T-helper 1 cell (primary cell): ENCODE measurements at places on chromosomes 3 and 15.

GRCh38 chr15:37595426-37595970 is 338.9 kb upstream of the TMCO5A start:
- DNase-seq: no peak

DNA sequence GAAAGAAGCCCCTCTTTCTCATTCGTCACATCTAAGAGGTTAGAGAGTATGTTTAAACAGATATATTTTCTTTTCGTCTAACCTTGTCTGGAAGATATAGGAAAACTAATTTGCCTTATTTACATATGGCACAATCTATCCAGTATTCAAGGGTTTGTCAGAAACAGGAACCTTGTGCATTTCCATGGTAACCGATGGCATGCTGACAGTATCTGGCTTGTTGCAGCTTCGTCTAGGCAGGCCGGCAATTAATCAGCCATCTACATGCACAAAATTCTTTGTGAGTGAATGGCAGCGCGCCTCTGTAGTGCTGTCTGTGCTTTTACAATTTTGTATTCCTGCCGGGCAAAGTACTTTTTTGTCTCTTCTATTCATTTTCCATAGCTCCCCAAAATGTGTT is 294.0 kb upstream of the SOX2 start:
- DNase-seq: no peak

DNA sequence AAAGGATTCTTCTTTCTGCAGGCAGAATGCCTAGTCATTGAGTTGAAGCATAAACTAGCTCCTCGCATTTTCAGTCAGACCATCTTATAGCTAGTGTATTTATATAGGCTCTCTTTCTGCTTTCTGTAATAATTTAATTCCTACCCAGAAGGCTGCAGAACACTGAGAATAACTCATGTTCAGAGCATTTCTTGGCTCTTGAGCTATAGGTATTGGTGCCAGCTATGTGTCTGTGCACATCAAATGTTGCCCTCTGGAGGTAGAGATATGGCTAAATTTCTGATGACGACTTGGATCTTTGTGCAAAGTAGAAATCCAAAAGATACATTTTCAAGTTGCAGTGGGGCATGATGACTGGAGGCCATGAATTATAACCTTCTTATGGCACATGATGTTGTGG is 336.2 kb upstream of the TPM1 start:
- DNase-seq: no peak

DNA sequence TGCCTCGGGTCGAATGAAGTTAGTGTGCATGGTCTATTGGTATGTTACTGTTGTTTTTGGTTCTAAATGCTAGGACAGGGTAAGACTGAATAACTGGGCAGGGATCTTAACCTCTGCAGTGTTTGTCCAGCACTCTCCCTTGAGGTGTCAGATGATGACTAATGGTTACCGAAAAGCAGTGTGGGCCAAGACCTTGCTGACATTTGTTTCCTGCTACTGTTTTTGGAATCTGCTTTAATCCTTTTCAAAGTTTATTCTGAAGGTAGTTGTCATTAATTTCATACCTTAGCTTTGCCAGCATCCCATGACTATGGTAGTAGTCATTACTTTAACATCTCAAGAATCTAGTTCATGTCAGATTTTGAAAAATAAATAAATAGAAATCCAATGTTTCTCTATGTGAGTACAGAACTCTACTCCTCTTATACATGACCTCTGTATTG is 117.0 kb downstream of the P3H2 start:
- no peak for DNase-seq

- no peak for DNase-seq
These were observed 11.5 kb upstream of the LMCD1 start for GRCh38 chr3:8490079-8490552.

DNA sequence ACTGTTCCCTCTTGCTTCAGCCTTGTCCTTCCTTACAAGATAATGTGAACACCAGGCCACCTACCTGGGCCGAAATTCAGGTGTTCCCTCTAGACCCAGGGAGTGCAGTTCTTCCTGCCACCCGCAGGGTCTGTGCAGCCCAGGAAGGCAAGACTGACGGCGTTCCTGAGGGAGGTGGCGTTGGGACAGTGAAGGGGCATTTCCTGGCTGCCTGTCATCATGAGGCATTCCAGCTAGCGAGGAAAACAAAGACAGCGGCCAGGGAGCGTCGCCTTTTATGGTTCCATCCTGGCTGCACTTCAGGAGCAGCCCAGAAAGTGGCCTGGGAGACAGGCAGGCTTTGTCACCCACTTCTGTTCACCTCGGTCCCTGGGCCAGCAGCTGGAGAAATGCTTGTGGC is 84.8 kb upstream of the WNT5A start:
- DNase-seq: no peak

DNA sequence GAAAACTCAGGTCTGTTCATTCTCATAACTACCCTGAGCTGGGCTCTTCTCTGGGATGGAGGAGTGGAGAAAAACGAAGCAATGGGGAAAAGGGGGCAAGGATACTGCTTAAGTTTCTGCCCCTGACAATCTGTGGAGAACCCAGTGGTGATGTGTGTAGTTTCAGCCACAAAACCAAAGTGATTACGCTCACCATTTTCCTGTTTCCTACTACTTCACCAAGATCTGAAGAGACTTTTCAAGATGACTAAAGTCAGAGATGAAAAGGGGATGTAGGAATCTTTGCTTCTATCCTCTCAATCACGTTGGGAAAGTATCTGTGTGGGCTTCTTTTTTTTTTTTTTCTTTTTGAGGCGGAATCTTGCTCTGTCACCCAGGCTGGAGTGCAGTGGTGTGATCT is 8.3 kb upstream of the UBE2E1 start:
- DNase-seq: peak; percentile 23

GRCh38 chr3:61666615-61667330 is 105.4 kb downstream of the PTPRG start:
- DNase-seq: no peak

GRCh38 chr3:9747267-9747666 is 2.5 kb upstream of the OGG1 start:
- no peak for DNase-seq

GRCh38 chr15:78139578-78139977 is 8.3 kb upstream of the CIB2 start:
- DNase-seq: no peak

DNA sequence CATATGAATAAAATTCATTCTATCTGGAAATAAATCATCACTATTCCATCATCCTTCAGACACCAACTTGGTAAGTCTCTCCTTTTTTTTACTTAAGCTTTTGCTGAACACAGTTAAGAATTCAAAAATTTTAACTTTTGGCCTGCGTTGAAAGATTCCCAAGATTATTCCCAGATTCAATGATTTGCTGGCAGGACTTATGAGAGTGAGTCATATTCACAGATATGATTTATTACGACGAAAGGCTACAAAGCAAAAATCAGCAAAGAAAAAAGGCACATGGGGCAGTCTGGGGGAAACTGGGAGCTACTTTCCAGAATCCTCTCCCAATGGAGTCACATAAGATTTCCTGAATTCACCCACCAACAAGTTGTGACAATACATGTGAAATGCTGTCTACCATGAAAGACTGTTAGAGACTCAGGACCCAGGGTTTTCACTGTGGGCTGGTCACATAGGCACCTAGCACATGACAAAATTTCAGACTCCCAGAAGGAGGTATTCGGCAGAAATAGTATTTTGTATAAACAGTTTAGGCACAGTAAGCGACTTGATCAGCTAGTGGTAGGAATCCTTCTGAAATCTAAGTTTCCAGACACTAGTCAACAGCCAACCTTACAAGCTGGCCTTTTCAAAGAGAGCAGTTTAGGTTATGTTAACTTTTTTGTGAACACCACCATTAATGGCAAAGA is 82.1 kb downstream of the DLG1 start:
- no peak for DNase-seq

- DNase-seq: no peak
These were observed 726 bp upstream of the PROK2 start for GRCh38 chr3:71785532-71786216.

- DNase-seq: no peak
These were observed 84.9 kb downstream of the TFDP2 start for GRCh38 chr3:142064454-142064853.

GRCh38 chr3:118799303-118799702 is 235.3 kb downstream of the IGSF11 start:
- DNase-seq: no peak

GRCh38 chr15:43919540-43920253 is 92.9 kb downstream of the WDR76 start:
- DNase-seq: no peak

DNA sequence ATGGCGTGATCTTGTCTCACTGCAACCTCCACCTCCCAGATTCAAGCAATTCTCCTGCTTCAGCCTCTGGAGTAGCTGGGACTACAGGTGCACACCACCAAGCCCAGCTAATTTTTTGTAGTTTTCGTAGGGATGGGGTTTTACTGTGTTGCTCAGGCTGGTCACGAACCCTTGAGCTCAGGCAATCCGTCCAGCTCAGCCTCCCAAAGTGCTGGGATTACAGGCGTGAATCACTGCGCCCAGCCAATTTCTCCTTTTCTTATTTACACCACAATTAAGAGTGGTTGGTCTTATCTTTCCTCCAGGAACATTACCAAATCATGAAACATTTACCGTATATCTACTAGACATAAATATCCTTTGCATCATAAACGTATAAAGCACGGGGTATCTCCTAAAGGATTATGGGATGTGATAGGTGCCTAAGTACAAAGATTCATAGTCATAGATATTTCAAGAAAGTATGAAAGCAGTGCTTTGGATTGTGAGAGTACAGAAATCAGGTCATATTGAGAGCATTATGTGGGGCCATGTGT is 194.5 kb downstream of the RBMS3 start:
- no peak for DNase-seq

GRCh38 chr3:79521221-79521848 is 246.5 kb downstream of the ROBO1 start:
- DNase-seq: no peak

DNA sequence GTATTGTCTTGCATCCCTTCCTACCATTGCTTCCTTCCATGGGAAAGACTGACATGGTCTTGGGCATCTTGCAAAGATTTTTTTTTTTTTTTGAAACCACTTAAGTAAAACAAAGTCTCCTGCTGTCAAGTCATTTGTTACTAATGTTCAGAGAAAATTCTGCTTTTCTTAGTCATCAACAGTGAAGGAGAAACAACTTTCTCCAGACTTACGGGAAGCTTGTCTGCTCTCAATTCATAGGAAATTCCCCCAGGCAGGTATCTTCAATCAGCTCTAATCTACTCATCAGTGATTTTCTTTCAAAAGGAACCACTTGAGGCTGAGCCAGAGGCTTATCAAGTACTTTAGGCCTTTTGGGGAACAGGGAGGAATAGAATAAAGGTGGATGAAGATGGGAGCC is 15.9 kb upstream of the DRD3 start:
- no peak for DNase-seq

DNA sequence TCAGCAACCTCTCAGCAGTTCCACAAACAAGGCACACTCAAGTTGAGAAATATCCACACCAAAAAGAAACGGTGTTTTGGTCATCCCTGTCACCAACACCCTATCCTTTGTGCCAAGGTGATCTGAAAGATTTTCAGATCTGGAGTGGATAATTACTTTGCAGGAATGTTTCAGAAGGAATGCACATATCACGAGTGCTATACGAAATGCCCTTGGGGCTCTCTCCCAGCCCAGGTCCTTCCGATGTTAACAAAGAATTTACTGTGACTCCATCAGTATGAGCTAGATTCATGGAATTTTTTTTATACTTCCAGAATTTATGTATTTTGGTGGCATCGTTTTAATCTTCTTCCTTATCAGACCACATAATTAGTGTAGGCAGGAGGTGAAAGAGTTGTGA is 105.0 kb downstream of the GRM7 start:
- no peak for DNase-seq

DNA sequence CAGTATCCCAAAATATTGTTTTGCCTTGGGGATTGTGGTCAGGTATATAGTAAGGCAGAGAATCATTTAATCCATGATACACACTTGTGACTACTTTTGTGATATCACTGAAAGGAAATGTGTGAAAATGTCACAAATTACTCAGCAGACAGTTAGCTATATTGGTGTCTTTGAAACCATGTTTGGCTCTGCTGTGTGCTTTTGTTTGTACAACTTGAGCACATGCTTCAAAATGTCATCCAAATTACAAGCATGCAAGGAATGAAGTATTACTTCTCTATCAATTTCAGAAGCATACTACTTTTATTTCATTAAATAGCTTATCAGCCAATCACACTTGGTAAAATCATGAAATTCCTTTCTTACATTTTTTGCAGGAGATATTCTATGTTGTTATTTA is 619.0 kb upstream of the AGTR1 start:
- DNase-seq: no peak
